Hypothalamus (tissue), 51 donors: ENCODE measurements at places on chromosomes 2 and 18.

- DNase-seq: no peak
Measured at GRCh38 chr2:207869784-207870778, 100.4 kb upstream of the FZD5 start.

DNA sequence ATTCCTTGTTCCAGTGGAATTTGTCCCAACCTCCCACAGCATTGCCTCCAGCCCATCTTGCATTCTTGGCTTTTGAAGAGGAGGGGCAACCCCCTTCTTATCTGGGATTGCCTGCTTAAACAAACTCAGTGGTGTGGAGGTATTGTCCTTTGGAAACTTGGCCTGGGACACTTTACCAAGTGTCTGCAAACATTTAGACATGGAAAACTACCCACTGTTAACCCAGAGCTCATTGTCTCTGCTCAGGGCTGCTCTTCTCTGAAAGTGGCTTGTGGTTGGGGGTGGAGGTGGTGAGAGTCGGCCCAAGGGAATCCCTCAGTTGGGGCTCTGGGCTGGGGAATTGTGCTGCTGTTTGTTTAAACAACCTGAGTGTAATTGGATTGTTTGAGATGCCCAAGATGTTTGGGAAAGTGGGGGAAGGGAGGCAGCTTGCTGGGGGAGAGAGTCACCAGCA, 178.3 kb upstream of the GATA6 start:
- no peak for DNase-seq

DNA sequence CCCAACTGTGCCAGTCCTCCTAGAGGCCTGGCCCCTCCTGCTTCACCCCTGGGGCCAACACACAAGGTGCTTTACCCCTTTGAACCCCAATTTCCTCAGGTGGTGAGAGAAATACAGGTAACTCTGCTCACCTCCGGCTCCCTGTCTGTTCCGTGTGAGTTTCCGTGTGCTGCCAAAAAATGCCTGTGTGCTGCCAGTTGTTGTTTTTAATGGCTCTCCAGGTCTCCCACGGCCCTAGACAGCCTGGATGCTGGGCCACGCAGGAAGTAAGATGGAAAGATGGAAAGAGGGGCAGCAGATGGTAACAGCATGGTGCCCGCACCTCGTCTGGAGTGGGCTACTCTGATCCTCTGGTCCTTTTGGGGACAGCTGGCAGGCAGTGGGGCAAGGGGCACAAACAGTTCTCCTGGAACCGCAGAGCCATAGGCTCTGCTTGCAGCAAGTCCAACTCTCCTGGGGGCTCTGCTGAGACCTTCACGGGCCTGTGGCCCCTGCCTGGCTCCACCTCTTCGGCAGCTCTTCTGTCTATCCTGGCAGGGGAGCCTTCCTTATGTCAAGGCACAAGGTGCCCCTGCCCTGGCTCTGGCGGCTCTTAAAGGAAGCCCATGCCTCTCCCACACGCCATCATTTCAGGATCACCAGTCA, 4.3 kb upstream of the ARHGEF4 start:
- no peak for DNase-seq

DNA sequence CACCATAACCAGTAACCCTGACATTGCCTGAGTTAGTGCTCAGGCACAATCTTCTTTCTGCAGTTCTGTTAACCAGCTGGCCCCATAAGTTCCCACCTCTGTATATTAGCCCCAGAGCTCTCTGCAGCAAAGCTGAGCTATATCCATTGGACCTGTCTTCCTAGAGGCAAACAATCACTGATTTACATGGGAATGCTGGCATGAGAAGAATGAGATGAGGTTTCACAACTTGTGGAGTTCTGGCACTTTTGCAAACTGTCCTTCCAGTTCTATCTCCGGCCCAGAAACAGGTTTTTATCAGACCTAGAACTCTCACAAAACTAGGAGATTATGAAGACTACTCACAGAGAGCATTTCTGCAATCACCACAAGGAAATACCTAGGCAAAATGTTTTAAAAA, 7.9 kb upstream of the CCBE1 start:
- DNase-seq: no peak

GRCh38 chr2:6506859-6507258, 358.8 kb downstream of the CMPK2 start:
- no peak for DNase-seq

GRCh38 chr2:45067859-45068570, 58.8 kb upstream of the SIX2 start:
- no peak for DNase-seq

DNA sequence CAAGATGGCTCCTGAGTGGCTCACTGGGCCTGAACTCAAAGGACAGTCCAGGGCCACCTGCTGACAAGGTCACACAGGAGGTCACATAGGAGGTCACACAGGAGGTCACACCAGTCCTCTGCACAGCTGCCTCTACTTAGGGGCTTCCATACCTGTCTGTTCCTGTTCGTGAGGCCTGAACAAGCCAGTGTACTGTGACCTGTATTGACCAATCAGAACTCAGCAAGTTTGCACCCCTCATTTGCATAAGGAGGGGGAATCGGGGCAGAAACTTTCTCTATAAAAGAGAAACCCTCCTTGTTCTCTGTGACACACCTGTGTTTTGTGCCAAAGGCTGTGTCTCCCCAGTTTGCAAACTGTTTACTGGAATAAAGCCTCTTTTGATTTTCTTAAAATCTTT, 478.9 kb downstream of the EIPR1 start:
- no peak for DNase-seq

GRCh38 chr2:118118479-118118878, 30.2 kb downstream of the INSIG2 start:
- DNase-seq: no peak

- peak; percentile 27 for DNase-seq
Measured at GRCh38 chr2:191869178-191869577, 22.3 kb upstream of the CAVIN2 start.

DNA sequence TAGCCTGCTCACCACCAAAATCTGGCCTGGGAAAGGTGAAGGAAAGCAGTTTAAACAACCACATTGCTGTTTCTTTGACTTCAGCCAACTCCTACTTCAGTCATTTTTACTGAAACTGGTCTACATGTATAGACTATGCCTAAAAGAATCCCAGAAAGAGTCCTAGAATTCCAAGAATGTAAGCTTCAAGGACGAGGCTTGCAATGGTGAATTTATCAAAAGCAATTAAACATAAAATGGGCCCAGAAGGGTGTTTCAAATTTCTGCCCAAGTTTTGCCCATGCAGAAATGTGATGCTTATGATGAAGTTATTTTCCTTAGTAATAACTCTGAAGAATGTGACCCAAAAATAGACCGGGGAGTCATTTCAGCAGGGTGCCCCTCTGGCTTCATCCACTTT, 16.6 kb downstream of the EN1 start:
- no peak for DNase-seq

- no peak for DNase-seq
Measured at GRCh38 chr2:45591073-45591472, 20.0 kb downstream of the SRBD1 start.

DNA sequence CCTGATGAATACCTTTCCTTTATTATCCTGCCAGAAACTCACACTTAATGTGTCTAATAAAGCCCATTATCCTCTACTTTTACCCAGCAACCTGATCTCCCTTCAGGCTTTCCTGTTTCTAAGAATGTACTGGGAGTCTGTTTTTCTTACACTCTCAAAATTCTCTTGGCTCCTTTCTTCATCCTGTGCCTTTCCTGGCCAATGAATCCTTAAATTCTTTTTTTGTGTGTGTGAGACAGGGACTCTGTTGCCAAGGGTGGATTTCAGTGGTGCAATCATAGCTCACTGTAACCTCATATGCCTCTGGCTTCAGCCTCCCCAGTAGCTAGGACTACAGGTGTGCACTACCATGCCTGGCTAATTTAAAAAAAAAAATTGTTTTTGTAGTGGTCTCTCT, 72.7 kb downstream of the MAP2 start:
- no peak for DNase-seq

- no peak for DNase-seq
Measured at GRCh38 chr2:207176247-207176646, 10.5 kb upstream of the KLF7 start.
